Activated CD4-positive, alpha-beta T cell treated with anti-CD3 and anti-CD28 coated beads, Interleukin-10, Interleukin-2, amounts not matched to agents 100 ng/mL and 50 ng/mL, durations not matched to agents 16 hours and 8 hours (primary cell): ENCODE measurements at places on chromosomes 1 and 21.

DNA sequence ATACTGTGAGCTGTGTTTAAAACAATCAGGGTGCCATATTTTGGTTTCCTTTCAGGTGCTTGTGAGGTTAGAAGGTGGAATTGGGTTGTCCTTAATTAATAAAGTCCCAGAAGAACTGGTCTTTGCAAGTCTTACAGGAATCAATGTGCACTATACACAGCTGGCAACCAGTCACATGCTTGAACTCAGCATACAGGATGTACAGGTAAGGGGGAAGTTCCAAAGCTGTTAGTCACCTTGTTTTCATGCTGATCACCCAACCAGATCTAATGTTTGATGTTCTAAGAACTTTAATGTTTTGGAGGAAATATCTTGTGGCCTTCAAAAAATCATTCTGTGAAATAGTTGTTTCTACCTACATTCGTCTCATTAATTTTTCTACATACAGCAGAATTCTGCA lies 156.3 kb downstream of the VPS13D start:
- no peak for DNase-seq

DNA sequence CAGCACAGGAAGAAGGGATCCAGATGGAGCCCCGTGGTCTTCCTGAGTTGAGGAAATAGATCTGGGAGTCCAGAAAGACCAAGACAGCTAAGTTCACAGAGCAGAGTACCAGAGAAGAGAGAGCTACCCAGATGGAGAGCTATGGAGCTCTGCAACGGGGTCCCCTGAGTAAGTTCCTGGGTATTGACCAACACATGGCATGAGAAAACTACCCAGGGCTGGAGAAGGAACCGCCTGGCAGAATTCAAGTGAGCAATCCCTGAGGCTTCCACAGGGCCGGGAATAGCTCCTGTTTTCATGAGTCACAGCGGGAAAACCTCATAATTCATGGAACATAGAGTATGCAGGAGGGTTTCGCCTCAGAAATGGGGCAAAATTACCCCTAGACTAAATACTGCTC lies 19.7 kb downstream of the STPG1 start:
- no peak for DNase-seq

- peak; percentile 36 for DNase-seq
Measured at GRCh38 chr1:31771891-31772668, 7.9 kb upstream of the ADGRB2 start.

- no peak for DNase-seq
Measured at GRCh38 chr1:31421371-31422040, 8.5 kb downstream of the SERINC2 start.

GRCh38 chr1:100359139-100359538 lies 6.8 kb downstream of the CDC14A start:
- DNase-seq: no peak

DNA sequence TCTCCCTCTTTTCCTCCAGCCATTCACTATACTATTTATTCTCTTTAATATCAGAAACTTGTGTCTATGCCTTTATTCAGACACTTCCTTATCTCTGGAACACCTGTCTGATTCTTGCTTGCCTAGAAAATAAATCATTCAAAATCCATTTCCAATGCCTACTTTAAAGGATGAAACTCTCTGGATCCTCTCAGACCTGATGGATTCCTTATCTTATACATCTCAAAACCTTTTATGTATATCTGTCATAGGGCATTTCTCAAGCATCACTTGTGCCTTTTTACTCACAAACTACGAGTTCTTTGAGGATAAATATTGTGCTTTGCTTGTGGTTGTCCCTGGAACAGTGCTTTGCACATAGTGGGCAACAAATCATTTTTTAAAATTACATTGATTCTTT lies 3.8 kb upstream of the ATP6V1G3 start:
- no peak for DNase-seq

DNA sequence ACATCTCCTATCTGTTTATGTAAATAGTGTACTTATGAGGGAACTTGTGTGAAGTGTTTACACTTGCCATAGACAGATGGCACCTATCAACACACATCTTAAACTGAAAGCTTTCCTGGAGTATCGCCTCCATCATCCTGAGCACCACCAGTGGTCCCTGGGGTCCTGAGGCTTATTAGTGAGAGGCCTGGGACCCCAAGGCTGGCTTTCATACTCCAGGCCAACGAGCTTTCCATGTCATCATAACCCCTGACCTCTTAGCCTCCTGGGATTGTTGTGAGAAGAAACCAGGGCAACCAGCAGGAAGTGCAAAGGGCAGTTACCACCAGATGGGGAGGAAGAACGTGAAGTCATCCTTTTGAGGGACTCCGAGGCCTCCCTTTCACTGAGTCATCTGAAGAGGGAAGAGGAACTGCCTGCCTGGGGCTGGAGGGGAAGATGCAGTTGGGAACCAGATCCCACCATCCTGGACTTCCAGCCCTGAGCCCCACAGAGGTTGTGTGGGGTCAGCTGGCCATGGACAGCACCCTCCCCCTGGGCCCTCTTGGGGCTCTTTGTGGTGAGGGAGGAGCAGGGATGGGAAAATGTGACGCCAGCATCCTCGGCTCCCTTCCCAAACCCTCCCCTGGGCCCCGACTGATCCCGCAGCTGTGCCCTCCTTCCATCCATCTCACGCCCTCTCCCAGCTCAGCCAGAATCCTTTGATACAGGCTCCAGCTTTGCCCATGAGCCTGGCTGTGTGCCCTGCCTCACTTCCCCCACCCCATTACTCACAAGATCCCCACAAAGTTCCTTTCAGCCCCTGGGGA lies 5.8 kb downstream of the INKA2 start:
- peak; percentile 37 for DNase-seq

DNA sequence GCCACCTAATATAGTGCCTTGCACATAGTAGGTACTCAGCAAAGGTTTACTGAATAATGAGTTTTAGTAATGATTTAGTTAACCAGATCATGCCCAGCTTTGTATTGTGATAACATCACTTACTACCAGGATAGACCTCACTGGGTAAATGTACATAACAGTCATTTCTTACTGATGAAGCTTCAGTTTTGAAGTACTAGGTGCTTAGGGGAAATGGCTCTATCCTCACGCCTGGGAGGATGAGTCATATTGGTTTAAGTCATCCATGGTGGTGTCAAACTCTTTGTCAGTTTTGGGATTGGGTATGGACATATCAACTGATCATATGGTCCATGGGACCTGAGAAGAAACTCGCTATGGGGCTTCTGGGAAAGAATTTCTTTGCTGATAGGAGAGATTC lies 90.6 kb upstream of the USP24 start:
- peak; percentile 20 for DNase-seq

DNA sequence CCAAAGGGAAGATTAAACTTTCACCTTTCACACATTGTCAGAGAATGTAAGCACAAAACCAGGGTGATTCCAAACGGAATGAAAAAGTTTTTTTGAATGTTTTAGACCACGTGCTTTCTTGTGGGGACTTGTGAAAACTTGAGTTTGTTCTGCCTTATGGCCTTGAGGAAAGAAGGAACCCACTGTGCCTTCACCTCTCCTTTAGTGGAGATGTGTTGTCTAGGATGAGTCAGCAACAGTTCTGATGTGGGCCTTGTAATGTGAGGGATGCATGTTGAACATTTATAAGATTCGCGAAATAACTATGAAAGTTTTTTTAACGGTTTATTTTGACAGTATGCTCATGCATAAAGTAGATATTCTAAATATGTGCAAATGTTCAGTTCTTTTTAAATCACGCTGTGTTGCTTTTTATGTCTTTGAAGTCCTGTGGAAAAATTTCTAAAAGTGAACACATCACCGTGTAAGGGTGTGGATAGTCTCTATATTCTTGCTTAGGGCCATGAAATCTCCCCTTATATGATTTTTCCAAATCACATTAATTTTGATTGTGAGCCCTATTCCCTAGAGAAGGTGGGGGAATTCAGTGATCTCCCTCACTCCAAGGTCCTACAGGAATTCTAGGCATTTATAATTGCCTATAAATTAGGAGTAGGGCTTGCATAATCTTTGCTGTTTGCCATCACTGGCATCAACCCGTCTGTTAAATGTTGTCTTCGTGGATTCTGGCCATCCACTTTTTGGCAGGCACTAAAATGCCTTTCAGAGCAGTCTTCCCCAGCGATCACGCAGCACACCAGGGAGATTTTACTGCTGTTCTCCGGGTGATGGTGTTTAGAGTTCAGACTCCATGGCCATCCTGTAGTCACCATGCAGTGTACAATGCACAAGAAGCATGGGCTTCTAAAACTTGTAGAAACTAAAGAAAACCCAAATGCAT lies 47.4 kb downstream of the PLA2G4A start:
- DNase-seq: no peak

- peak; percentile 0 for DNase-seq
Measured at GRCh38 chr1:81208441-81208840, 592.3 kb upstream of the ADGRL2 start.

- no peak for DNase-seq
Measured at GRCh38 chr1:154272999-154273563, 652 bp downstream of the HAX1 start.

DNA sequence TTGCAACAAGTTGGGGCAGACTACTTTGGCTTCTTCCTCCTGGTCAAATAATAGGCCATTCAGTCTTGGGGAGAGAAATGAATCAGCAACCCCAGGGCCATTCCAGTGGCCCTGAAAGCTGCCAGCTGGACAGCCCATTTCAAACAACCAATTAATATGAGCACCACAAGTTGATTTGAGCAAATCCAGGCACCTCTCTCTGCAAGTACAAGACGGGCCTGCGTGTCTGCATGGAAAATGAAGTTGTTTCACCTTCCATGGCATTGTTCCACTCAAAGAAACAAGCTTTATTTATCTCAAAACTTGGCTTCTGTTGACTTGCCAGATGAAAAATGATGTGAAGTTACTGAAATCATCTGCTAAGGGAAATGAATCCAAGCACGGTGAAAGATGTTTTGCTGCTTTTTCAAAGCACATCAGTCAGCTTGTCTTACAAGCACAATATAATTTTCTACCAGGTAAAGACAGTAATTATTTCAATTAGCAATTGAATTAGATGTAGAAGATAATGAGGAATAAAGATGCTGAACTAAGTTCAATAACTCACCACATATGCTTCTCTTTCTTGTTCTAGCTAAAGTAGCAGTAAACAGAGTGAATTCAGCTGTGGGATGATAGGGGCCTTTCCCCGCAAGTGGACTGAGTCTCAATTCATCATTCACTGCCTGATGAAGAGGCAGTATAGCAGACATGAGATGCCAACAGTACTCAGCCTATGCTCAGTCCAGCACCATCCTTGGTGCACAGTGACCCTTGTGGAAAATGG lies 95.2 kb upstream of the SSX2IP start:
- no peak for DNase-seq

GRCh38 chr1:150080784-150081183 lies 13.2 kb downstream of the VPS45 start:
- DNase-seq: no peak
